ENCODE measurements at places on chromosomes 11 and 22. TPM values are rescaled to one million over a fixed set of nuclear protein-coding genes. Genes with fewer than 3 reads are reported as not detected.

The OR2D2 gene
- not detected for total RNA-seq

The TREH gene
- total RNA-seq: 0.46 TPM

- DNase-seq: no peak
Measured at GRCh38 chr11:47918882-47919495, 61.4 kb upstream of the PTPRJ start.

GRCh38 chr11:42315846-42316245 is 856.4 kb upstream of the LRRC4C start:
- no peak for DNase-seq

DNA sequence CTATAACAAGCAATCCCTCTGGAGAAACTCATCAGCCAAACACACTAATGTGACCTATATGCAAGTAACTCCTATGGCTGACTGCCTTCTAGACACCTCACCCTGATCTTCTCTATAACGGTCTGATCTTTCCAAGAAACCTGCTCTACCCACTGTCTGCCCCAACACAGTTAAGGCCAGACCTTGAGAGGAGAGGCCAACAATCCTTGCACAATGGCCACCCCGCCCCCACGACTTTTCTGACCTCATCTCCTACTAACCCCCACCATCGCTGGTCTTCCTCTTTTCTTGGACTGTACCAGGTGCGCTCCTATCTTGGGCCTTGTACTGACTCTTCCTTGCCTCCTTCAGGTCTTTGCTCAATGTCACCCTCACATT is 12.5 kb downstream of the HIRA start:
- DNase-seq: no peak

DNA sequence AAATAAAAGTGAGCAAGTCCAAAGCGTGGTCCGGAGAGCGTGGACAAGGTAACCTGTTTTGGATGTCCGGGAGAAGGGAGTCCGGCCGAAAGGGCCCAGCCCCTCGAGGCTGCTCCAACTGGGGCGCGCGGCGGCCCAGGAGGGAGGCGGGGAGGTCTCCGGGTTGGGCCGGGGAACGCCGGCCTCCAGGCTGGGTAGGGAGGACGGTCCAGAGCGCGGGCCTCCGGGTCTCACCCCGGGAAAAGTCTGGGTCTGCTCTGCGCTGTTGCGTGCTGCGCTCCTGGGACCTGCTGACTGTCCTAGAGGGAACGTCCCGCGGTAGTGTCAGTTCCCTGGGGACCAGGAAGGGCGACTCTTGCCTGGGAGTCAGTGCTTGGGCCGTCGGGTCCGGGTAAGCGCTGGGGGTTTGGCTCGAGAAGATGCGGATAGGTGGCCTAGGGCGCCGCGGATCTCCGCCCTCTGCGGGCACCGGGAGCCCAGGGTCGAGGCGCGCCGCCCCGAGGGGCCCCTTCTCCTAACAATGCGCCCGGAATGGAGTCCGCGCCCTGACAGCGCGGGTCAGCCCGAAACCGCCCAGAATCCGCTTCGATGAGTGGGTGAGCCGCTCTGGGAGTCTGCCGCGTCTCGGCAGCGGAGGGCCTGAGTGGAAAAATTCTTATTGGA is 988 bp upstream of the FLI1 start:
- DNase-seq: peak; percentile 73

DNA sequence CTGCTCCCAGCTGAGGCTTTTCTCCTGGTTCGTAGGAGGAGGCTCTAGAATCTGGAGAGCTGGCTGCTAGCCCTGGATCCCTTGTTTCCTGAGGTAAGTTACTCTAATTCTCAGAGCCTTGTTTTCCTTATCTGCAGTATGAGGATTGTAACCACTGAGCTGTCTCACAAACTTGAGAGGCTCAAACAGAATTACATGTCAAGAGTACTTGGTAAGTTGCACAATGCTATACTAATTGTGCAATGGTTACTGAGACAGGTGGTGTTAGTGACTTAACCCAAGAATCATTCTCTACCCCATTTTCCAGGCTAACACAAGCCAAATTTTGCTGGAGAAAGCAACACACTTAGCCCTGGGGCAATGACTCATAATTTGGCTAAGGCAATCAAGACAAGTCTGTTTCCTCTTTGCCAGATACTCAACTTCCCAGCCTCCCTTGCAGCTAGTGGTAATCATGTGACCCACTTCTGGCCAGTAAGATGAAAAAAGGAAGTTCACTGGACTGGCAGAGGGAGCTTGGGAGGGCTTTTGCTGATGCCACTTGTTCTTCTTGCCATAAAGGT is 348.0 kb downstream of the TENM4 start:
- no peak for DNase-seq

DNA sequence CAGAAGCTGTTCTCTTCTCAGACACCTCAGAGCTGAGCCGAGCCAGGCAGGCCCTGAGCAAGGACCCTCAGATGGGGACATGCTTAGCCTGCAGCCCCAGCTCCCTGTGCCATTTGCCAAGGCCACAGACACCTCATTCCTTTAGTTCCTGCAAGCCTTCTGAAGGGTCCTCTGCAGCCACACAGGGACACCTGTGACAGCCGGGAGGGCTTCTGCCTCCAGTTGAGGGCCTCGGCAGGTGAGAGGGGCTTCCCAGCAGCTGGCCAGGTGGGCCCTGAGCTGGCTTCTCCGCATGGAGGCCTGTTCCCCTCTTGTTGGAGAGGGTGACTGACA is 18.2 kb downstream of the INCENP start:
- DNase-seq: peak; percentile 37

DNA sequence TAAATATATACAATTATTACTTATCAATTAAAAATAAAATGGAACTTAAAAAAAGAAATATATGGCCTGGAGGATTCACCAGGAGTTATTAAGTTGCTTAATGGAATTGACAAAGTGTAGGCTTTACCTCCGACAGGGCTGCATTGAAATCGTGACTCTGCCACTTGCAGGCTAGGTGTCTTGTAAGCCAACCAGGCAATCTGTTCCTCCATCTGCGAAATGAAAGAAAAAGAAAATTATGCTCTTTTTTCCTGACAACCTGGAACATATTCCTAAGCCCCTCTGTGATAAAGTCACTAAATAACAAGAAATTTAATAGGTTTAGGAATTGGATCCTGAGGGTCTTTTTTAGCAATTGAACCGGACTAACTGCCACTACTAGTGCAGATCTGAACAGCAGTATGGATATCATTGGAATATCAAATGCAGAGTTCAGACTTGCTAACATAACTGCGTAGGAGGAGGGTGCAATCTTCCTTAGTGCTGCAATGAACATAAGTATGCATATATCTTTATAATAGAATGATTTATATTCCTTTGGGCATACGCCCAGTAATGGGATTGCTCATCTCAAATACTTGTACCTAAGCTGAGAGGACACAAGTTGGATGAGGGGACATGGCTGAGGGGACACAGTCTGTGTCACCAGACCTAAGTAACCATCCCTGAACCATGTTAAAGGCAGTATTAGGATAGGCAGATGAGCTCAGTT is 42.5 kb upstream of the CEP126 start:
- no peak for DNase-seq

All from upper lobe of right lung (tissue), 1 donor.